ENCODE measurements at places on chromosomes 13 and 19. TPM values are rescaled to one million over a fixed set of nuclear protein-coding genes. Genes with fewer than 3 reads are reported as not detected.

FUT1 gene
- 0.81 TPM for total RNA-seq

LILRB1 gene
- not detected for total RNA-seq

ZNF837 gene
- 3.7 TPM for total RNA-seq

ANGPTL8 gene
- total RNA-seq = not detected

RNF113B gene
- total RNA-seq = not detected

SH3GL1 gene
- 94.0 TPM for total RNA-seq

RHPN2 gene
- 17.4 TPM for total RNA-seq

PGLYRP1 gene
- total RNA-seq = not detected

PDX1 gene
- not detected for total RNA-seq

RGL3 gene
- total RNA-seq = 4.8 TPM

KRTDAP gene
- total RNA-seq = not detected

ELAVL1 gene
- 79.7 TPM for total RNA-seq

TEX101 gene
- total RNA-seq = not detected

SIGLEC6 gene
- total RNA-seq = not detected

- DNase-seq = no peak
Measured at GRCh38 chr13:22665506-22665905, 515.3 kb upstream of the SGCG start.

- peak; percentile 69 for DNase-seq
Measured at GRCh38 chr19:17996826-17997316, 11.1 kb upstream of the ARRDC2 start.

GRCh38 chr13:25990801-25991200, 61.0 kb downstream of the SHISA2 start:
- DNase-seq = no peak

GRCh38 chr19:1853295-1854038, 5.2 kb upstream of the REXO1 start:
- peak; percentile 75 for DNase-seq

DNA sequence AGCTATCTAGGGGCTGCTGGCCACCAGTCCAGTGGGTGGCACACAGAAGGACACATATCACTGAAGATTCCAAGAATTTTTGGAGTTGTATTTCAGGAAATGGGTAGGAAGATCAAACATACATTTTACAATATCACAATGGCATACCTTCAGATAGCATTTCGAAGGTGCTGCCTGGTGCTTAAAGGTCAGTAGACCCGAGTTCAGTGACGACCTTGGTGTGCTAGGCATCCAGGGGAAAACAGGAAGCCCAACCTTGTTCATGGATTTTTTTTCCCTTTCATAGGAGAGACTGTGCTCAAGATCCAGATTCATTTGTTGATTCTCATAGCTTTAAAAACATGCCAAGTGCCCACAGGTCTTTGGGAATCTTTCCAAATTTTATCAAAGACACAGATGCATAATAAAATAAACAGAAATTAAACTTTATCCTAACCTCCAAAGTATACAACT, 51.0 kb upstream of the RCBTB2 start:
- DNase-seq = no peak

- no peak for DNase-seq
Measured at GRCh38 chr13:50359779-50360178, 344.5 kb downstream of the KCNRG start.

GRCh38 chr19:36489920-36490415, 607 bp upstream of the ZNF566 start:
- DNase-seq = no peak

DNA sequence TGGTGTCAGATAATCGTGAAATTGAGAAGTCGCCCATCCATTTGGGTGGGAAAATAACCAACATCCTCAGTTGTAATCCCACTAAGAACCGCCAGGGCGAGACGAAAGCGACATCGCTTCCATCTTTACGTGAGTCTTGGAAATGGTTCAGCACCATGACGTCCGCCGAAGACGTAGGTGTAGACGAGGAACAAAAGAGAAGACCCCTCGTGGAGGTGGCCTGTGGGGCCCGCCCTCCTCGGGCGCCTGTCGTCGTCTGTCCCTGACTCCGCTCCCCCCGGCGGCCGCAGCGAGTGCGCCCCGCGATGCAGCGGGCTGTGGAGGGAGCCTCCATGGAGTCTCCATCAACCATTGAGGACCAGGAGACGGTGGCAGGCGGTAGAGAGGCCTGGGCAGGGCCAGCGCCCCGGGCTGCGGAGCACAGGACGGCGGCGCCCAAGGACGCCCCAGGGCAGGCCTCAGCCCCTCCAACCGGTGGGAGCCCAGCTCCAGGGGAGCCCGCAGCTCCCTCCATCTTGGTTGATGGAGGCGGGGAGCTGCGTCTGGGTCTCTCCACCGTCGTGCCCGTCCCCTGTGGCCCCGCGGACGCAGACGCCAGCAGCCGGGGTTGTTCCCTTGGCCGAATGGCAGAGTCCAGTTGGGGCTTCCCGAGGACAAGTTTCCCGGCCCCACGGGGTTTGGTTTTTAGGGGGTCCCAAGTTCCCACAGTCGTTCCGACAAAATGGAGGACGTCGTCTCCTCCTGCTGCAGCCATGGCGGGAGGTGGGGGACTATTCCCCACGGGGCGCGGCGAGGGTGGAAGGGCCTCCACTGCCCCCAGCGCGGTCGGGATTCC, 990 bp upstream of the ZMYM2 start:
- DNase-seq = no peak

GRCh38 chr13:111518161-111518792, 197.8 kb downstream of the TEX29 start:
- DNase-seq = no peak

DNA sequence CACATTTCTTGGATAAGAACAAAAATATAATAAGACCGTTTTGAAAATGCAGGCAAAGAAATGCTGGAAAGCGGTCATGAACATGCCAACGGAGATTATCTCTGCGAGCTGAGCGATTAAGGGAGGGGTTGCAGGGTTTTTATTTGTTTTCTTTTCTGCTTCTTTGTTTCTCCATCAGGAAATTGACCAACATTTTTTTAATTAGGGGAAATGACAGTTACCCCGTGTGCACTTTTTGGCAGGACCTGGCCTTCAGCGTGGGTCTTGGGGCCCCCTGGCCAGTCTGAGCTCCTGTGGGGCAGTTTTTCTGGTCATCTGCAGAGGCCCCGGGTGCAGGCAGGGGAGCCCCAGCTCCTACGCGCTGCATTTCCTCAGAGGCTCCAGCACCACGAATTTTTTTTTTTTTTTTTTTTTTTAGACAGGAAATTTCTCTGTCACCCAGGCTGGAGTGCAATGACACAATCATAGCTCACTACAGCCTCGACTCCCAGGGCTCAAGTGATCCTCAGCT, 31.3 kb upstream of the HOMER3 start:
- DNase-seq = peak; percentile 35

- no peak for DNase-seq
Measured at GRCh38 chr19:35461060-35461459, 13.0 kb downstream of the FFAR2 start.

- no peak for DNase-seq
Measured at GRCh38 chr19:35609851-35610353, 2.6 kb upstream of the HAUS5 start.

GRCh38 chr19:7894612-7895309, 6.5 kb downstream of the LRRC8E start:
- DNase-seq = no peak

- peak; percentile 71 for DNase-seq
Measured at GRCh38 chr19:13974073-13974472, 21.8 kb downstream of the DCAF15 start.

- peak; percentile 66 for DNase-seq
Measured at GRCh38 chr19:13849991-13850909, 26.7 kb upstream of the NANOS3 start.

DNA sequence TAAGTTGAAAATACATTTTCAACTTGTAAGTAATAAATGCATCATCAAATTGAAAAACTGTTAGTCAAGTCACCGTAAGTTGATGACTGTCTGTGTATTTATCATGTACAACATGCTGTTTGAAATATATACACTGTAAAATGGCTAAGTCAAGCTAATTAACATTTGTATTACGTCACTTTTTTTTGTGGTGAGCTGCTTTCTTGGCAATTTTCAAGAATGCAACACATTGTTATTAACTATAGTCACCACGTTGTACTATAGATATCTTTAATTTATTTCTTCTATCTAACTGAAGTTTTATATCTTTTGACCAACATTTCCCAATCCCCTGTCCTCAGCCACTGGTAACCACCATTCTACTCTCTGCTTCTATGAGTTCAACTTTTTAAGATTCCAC, 57.0 kb downstream of the RBM26 start:
- no peak for DNase-seq

GRCh38 chr13:103101500-103101899, 35.3 kb upstream of the SLC10A2 start:
- no peak for DNase-seq

DNA sequence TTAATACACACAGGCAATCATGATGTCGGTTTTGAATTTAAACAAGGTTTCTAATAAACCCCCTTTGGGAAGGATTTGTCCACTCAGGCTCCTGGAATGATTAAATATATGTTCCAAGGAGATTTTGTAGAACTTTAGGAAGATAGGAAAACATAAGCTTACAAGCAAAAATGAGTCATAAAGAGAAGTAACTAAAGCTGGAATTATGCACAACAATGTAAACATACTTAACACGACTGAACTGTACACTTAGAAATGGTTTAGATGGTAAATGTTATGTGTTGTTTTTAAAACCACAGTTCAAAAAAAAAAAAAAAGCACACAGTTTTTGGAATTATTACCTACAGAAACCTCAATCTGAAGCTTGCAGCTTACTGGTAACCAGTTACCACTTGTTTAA, 304.4 kb downstream of the NALCN start:
- no peak for DNase-seq

DNA sequence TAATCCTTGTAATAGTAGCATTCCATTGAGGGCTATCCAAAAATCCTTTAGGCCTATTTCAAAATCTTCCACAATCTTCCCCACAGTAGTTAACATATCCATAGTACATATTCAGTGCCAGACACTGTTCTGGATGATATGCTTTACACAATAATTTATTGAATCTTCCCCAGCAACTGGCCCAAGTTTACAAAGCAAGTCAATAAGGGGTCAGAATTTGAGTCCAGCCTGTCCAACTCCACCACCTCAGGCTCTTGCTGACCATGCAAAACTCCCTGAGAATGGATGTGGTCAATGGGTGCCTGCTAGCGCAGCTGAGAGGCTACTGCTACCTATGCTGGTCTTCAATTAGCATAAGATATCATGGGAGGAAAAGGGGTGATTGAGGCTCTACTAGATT, 529.6 kb downstream of the FGF9 start:
- DNase-seq = no peak

DNA sequence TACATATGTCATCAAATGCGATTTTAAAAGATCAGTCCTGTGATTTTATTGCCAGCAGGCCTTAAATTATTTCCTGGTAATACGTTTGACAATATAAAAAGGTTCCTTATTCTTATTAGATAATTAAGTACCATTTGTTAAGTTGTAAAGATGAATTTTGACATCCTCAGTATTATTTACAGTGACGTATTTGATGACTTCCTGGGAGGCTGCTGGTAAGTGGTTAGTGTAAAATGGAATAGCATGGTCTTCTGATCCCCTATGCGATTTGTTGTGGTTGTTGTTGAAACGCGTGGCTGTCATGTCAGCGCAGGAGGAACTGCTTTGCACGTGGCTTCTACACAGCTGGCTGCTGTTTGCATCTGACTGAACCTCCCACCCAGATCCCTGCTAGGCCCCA, 99.7 kb downstream of the DCLK1 start:
- DNase-seq = no peak

DNA sequence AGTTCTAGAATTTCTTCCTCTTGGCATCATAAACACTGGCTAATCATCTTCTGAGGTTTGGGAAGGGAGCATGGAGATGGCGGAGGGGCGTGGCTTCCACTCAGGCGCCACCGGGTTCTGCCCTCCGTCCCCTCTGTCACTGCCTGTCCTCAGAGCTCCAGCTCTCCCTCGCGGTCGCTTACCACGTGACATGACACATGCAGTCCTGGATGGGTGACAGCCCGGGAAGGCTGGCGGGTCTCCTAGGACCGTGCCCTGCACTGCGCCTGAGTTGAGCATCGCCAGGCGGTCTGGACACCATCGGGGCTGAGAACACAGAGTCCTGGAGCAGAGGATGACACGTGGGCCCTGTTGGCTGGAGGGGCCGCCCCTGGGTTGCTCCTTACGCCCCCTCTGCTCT, 123.3 kb downstream of the RAB20 start:
- DNase-seq = no peak

GRCh38 chr13:41458187-41458760, 924 bp downstream of the RGCC start:
- DNase-seq = no peak

DNA sequence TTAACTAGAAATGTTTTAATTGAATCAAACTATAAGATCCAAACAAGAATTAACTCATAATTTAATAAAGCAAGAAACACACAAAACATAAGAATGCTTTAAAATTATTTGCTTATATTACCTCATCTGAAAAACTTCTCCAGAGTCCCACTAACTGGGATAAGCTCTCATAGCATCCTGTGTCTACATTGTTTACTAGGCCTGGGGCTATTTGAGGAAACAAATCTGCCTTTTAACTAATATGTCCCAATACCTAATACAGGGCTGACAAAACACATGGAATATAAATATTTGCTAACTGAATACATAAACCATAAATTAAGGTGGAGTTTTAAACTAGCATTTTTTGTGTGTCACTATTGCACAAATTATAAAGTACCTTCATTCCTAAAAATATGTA, 1399.8 kb upstream of the SLC10A2 start:
- no peak for DNase-seq

DNA sequence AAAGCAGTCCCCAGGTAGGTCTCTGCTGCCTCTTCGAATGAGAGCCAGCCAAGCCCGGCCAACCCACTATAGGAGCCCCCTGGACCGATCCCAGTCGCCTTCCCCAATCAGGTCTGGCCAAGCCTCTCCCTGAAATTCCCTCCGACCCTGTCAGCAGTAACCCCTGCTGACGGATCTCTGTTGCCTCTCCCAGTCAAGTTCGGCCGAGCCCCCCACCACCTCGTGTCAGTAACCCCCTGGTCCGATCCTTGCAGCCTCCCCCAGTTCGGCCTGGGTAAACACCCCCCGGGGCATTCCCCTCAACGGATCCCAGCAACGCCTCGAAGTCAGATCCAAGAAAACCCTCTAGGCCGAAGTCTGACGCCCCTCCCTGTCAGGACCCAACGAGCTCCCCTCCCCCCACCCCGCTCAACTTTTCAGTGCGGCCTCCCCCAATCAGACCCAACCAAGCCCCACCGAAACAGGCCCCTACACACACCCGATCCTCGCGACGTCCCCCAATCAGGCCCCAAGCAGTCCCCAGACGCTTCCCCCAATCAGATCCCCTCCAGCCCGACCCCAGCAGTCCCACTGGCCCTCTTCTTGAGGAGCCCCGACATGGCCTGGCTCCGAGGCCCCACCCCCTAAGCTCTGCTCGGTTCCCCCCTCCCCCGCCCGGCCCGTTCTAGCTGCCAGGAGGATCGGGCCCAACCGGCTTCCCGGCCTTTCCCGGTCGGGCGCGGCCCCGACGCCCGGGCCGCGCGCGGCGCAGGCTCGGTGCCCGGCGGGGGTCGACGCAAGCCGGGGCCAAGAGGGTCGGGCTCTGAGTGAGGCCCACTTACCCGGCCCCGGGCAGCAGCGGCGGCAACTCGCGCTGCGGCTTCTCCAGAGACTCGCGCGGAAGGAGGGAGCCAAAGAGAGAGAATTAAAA, 1.8 kb downstream of the TNPO2 start:
- DNase-seq = peak; percentile 46

DNA sequence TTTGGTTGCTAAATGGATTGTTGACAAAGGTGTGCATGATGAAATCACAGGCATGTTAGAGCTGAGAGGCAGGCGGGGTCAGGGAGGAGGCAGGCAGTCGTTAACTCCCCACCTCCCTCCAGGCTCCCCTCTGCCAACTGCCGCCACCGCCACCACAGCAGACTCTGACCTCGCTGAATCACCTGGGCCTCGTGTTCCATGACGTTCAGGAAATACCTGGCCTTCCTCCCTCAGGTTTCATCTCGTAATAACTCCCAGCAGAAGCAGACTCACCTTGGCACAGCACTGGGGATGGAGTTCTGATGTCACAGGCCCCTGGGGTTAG, 198.5 kb downstream of the KATNAL1 start:
- no peak for DNase-seq

Measured in A172 (cell line).